ENCODE measurements at places on chromosomes 13 and 19. TPM values are rescaled to one million over a fixed set of nuclear protein-coding genes. Genes with fewer than 3 reads are reported as not detected.

DNA sequence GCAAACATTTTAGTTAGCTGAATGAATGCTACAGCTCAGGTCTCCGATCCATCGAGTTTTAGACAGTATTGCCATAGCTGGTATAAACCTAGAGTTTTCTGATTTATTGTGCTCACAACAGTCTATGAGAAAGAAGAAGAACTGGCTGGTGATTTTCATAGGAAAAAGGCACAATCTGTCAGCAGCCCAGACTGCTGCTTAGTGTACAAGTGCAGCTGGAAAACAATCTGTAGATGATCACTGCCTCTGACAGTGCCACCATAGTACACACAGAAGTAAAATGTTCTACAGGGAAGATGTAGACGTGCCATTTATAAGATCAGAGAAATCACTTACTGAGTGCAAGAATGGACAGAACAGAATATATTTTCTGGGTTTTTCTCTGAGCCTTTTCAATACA, 48.4 kb downstream of the MYO16 start:
- no peak for DNase-seq

GRCh38 chr13:114088863-114089262, 43.6 kb downstream of the RASA3 start:
- DNase-seq: no peak

DNA sequence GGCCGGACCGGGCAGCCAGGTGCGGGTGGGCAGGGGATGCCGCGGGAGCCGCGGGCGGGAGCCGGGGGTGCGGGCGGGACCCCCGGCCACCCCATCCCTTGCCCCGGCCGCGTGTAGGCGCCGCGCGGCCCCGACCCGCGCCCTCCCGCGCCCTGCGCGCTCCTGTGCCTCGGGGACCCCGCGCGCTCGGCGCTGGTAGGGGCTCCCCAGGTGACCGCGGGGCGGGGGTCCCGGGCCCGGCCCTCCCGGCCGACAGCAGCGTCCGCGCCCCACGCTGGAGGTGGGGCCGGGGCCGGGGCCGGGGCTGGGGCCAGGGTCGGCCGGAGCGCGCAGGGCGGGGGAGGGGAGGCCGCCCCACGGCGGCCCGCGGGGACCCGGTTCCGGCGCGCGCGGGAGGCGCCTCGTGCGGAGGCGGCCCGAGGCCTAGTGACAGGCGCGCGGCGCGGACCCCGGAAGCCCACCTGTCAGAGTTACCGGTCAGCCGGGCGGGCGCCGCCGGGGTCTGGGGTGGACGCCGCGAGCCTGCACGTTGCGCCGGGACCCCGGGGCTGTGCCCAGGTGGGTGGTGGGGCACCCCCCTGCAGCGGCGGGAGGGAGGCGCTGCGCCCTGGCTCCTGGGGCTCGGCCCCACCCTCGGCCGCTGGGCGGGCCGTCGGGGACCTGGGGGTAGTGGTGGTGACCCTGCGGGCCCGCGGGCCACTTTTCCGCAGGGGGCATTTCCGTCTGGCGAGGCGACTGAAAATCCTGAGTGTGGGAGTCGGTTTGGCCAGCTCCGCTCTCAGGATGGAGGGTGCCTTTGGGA, 518 bp downstream of the TFDP1 start:
- DNase-seq: no peak

DNA sequence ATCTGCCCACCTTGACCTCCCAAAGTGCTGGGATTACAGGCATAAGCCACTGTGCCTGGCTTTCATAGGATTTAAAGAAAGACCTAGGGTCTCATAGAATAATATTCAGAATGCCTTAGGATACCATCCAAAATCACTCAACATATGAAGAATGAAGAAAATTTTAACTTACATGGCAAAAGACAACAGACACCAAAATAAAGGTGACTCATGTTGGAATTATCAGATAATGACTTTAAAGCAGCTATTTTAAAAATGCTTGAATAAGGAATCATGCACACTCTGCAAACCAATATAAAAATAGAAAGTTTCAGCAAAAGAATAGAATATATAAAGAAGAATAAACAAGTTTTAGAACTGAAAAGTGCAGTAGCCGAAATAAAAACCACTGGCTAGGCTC, 29.3 kb downstream of the ZNF566 start:
- no peak for DNase-seq

The RFPL4A gene
- total RNA-seq: 1.2 TPM

The GAS6 gene
- 130 TPM for total RNA-seq
